ENCODE measurements at places on chromosomes 11 and 22. TPM values are rescaled to one million over a fixed set of nuclear protein-coding genes. Genes with fewer than 3 reads are reported as not detected.

GRCh38 chr11:1852271-1852876, 510 bp upstream of the LSP1 start:
- DNase-seq = no peak

DNA sequence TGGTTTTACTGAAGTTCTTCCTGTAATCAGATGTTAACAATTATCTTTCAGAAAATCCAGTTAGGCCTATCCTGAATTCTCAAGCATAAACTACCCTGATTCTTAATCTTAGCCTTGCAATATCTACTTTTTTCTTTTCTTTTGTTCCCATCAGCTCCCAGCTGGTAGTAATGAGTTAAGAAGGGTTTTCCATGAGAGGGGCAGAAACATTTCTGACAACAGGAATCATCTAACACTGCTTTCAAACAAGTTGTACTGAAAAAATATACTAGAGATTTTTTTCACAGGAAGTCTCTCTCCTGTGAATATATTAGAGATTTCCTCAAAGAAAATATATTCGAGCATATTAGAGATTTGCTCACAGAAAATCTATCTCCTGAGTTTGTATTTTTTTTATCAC, 3.3 kb upstream of the TRIM6 start:
- no peak for DNase-seq

DNA sequence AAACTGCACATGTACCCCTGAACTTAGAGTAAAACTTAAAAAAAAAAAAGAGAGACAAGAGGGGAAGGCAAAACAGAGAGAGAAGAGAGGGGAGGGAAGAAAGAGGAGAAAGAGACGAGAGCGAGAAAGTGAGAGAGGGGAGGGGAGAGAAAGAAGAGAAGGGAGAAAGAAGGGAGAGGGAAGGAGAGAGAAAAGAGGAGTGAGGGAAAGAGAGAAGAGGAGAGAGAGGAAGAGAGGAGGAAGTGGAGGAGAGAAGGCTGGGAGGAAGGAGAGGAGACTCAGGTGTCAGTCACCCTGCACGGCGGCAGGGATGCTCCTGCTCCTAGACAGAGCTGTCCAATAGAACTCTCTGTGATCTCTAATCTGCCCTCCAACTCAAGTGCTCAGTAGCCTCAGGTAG, 248.3 kb downstream of the MIAT start:
- DNase-seq = no peak

The OSM gene
- total RNA-seq = not detected

DNA sequence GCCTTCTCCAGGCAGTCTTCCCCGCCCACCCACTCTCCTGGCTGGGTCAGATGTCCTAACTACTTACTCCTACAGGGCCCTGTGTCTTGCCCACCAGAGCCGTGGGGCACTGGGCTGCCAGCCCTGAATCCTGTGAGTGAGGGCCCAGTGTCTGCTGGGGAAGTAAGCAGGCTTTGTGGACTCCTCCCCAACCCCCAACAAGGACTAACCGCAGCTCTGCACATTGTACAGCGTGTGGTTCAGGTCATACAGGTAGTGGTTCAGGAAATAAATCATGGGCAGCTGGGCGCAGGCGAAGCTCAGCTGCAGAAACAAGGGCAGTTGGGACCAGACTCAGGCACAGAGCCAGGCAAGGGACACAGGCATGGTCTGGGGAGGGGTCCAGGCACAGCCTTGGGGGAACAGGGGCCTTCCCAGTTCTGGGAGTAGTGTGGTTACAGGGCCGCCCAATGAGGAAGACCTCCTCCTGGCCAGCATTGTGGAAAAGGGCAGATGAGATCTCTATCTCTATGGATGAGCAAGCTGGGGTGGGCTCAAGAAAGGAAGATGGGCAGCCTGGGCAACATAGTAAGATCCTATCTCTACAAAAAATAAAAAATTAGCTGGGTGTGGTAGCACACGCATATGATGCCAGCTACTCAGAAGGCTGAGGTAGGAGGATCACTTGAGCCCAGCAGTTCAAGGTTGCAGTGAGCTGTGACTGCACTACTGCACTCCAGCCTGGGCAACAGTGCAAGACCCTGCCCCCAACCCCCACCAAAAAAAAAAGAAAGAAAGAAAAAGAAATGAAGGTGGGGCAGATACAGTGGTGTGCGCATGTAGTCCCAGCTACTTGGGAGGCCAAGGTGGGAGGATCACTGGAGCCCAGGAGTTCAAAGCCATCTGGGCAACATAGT, 5.5 kb downstream of the UNC93B1 start:
- DNase-seq = no peak

The SAA4 gene
- not detected for total RNA-seq

GRCh38 chr11:11931461-11932055, 76.9 kb downstream of the DKK3 start:
- no peak for DNase-seq
